RWPE2 (cell line): ENCODE measurements at places on chromosomes 5 and 9.

- DNase-seq: no peak
Observed at GRCh38 chr9:129482521-129483414, 138.1 kb downstream of the C9orf50 start.

DNA sequence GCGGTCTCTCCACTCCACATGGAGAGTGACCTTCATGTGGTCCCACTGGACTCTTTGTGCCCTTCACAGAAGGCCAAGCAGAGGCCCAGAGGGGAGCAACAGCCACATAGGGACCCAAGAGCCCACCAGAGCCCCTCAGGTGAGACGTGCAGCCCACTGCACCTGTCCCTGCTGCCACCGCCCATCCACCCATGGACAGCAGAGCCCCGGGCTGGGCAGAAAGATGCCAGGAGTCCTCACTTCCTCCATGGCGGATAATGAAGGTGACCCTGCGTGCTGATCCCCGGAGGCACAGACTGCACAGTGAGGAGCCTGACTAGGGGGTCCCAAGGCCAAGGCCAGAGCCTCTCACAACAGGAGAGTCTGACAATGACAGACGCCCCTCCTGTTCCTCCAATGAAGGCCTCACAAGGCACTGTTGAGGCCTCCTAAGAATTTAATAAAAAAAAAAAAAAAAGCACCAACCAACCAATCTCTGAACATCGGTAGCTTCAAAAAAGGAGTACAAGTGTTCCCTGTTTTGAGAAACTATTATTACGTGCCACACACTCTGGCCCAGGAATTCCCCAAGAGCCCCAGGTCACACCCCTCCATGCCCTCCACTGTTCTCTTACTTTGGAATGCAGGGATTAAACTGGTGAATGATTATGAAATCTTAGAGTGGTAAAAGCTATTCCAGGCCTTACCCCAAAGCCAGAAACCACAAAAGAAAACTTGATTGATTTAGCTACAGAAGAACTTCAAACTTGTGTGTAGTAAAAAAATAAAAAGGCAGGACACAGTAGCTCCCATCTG is 2.8 kb upstream of the PPP1R26 start:
- no peak for DNase-seq

DNA sequence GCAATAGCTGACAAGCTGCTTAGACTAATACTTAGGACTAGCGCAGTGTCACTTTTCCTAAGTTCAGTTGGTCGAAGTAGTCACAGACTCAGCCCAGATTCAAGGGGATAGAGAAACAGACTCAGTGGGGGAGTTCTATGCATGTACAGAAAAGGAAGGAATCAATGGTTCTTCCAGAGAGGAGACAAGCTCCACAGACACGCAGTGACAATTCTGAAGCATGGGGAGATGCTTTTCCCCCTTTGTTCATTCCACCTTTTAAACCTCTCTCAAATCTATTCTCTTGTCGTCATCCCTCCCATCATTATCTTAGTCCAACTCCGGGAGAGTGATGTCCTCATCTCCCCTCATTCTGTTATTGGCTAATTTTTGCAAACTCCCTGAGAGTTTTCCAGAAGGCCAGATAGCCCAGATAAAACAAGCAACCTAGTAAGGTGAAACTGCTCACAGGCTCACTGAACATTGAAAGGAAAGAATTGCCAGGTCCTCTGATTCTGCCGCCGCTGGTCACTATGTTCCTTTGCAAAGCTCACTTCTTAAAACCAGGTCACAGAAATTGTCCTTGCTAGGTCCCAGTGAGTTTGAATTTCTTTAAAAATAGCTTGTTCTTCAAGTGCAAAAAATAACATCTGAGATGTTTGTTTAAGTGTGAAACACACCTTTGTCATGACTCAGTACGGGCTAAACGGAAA is 13.4 kb upstream of the STRBP start:
- no peak for DNase-seq

DNA sequence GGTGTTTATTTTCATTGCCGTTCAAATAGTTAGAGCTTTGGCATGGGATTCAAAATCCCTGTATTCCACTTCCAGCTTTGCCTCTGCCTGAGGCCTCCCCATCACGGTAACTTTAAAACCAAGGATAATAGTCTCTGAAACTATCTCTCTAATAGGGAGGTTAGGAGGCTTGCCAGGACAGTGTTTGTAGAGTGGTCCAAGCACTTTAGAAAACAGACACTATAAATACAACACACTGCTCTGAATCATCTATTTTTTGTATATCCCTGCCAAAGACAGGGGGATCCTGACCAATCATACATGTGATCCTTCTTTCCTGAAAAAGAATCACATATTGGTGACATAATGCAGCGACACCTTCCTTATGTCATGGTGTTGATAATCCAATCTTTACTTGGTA is 326.8 kb downstream of the BNC2 start:
- no peak for DNase-seq

- DNase-seq: no peak
Observed at GRCh38 chr5:67623078-67623477, 426.5 kb upstream of the CD180 start.

DNA sequence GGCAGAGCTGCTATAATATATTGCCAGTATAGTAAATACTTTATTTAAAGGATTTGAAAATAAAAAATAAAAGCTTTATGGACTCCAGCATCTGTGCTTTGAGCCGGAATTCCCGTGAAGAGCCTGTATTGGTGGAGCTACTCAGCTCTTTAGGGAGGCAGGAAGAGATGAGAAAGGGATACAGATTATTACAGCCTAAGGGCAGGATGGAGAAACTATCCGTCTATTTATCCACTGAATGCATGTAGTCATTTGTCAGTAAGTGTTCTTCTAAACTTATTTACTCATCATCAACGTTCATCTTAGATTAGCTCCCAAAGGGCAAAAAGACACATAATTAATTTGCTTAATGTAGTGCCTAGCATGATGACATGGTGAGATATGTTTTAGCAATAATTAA is 48.4 kb downstream of the SLC1A1 start:
- DNase-seq: no peak

DNA sequence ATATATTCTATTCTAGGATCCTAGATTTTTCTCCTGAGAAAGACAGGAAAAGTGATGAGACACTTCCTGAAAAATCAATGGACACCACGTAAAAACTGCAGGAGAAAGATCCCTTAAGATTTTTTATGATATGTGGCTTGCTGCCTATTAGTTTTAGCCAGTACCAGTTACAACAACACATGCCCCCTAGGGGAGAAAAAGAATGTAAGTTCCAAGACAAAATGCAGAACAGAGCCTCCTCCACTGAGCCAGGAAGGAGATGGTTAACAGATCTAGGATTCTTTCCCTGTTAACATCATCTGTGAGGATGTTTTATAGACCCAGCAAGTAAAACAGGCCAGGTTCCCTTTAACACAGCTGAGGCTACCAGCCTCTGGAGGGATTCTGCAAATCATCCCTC is 574.7 kb downstream of the TLE4 start:
- no peak for DNase-seq

GRCh38 chr5:87411586-87411972 is 1.2 kb downstream of the CCNH start:
- no peak for DNase-seq

DNA sequence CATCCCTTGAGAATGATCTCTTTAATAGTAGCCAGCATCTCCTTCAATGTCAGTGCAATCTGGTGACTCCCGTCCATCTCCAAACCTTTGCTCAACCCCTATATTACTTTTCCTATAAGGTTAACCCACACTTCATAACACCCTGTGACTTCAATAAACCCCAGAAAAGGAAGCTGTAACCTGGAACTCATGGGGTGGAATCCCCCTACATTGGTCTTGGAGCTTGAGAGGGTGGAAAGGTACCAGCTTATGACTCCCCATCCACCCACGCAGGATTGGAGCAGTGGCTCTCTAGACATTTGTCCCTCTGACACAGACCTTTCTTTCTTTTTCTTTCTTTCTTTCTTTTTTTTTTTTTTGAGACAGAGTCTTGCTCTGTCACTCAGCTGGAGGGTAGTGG is 54.7 kb upstream of the ZFR start:
- no peak for DNase-seq
